ENCODE measurements at places on chromosomes 7 and 10. TPM values are rescaled to one million over a fixed set of nuclear protein-coding genes. Genes with fewer than 3 reads are reported as not detected.

DNA sequence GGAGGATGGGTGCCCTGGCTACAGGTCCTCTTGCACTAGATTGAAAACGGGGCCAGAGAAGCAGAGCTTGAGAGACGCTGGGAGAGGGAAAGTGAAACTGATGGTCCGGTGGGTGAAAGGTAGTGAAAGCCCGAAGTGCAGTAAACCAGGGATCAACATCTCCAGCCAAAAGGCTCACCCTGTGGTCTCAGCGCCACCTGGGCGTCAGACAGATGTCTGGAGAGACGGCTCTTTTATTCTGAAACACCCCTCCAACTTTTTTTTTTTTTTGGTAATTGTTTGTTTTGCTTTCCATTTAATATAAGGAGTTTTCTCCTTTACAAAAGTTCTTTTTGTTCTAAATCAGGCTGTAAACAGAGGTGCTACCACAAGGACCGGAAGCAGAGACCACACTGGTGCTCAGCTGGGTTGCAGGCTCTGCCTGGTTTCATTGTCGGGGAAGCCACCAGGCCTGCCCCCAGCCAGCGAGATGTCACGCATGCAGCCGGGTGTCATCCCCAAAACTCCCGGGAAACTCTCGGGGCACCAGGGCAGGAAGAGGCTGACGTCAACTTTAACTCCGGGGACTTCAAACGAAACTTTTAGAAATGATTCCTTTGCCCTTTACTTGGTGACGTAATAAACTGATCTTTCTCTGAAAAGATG lies 11.2 kb downstream of the IL2RA start:
- H3K27me3 ChIP-seq, result peaks cover 31% of the 10 kb centered on the region
- H3K27ac ChIP-seq, result no peak overlapping the region
- no peaks in the 10 kb centered on the region for H3K4me1 ChIP-seq
- H3K4me3 ChIP-seq, result no peak overlapping the region
- DNase-seq, result no peak

DNA sequence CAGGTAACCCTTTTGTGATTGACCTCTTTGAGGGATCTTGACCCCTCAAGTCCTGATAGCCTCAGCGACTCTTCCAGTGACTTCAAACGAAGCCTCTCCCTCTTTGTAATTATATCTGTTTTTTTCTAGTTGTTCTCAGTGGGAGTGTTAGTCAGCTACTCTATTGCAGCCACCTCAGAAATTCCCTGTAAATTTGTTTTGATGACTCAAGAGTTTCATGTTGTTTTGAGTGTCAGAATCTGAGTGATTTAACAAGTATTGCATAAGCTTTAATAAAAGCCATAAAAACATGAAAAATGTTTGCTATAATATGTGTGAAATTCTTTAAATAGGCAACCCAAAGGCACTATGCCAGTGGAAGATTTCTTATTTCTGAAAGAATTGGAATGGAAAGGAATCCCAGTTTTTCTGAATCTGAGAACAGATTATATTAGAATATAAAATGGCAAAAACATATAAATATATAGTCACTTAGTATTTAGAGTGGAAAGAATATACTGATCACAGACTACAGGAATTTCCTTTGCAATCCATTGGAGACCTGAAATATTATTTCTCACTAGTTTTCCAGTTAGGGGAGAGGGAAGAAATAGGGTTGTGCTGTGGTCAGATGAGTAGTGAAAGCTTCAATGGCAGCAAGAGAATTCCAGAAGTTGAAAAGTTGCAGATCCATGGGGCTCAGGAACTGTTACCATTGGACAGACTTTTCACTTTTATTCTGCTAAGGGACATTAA lies 94.4 kb upstream of the SEMA3C start:
- peaks cover 3% of the 10 kb centered on the region for H3K36me3 ChIP-seq
- H3K4me3 ChIP-seq, result no peak overlapping the region
- no peaks in the 10 kb centered on the region for H3K27me3 ChIP-seq
- H3K27ac ChIP-seq, result no peak overlapping the region
- DNase-seq, result no peak

DNA sequence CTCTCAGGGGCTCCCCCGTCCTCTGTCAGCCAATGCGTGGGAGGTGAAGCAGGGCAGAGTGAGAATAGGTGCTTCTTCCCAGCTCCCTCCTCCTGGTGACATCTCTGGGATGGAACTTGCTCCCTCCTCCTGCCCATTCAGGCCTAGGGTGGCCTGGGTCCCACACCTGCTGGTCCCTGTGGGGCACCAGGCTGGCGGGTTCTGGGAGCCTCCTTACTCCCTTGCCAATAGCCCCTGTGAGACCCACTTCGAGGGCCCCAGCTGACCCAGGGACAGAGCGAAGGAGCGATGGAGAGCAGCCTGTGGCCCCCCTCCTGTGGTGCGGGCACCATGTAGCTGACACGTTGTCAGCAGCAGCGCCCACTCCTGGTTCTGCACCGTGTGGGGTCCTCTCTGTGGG lies 512.6 kb downstream of the GLRX3 start:
- peaks cover 8% of the 10 kb centered on the region for H3K4me1 ChIP-seq
- H3K27me3 ChIP-seq, result peaks cover 30% of the 10 kb centered on the region
- no peaks in the 10 kb centered on the region for H3K36me3 ChIP-seq
- H3K27ac ChIP-seq, result no peak overlapping the region
- DNase-seq, result no peak

DNA sequence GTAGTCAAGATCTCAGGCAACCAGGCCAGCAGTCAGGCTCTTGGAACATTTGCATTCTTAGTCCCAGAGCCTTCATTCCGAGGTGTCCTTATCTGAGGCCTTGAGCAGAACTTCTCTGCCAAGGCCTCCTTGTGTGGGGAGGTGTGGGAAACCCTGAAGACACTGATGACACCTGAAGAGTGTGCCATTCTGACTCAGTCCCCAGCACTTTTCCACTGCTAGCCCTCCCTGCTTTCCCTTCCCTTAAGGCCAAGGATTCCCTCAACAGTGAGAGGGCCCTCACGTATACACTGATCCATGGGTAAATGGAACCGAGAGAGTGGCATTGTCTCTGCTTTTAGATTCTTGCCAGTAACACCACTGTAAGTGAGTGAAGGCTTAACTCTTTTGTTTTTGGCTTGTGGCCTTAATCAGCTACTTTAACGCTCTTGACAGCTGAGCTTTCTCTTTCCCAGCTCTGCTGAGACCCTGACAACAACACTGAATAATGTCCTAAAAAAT lies 30.3 kb downstream of the TRDMT1 start:
- H3K27me3 ChIP-seq, result no peaks in the 10 kb centered on the region
- no peak overlapping the region for H3K4me3 ChIP-seq
- no peak for DNase-seq
- H3K4me1 ChIP-seq, result peaks cover 5% of the 10 kb centered on the region
- no peak overlapping the region for H3K27ac ChIP-seq

- peaks cover 31% of the 10 kb centered on the region for H3K36me3 ChIP-seq
- peaks cover 13% of the 10 kb centered on the region for H3K4me1 ChIP-seq
- no peaks in the 10 kb centered on the region for H3K27me3 ChIP-seq
- DNase-seq, result no peak
Observed at GRCh38 chr7:149197675-149198074, 2.3 kb downstream of the ZNF282 start.

- no peak overlapping the region for H3K4me3 ChIP-seq
- H3K27me3 ChIP-seq, result no peaks in the 10 kb centered on the region
- no peak for DNase-seq
- H3K36me3 ChIP-seq, result no peaks in the 10 kb centered on the region
Observed at GRCh38 chr7:92953657-92954056, 117.3 kb upstream of the CDK6 start.

- H3K27ac ChIP-seq, result no peak overlapping the region
- peaks cover 54% of the 10 kb centered on the region for H3K27me3 ChIP-seq
- no peak overlapping the region for H3K4me3 ChIP-seq
- H3K36me3 ChIP-seq, result no peaks in the 10 kb centered on the region
- H3K4me1 ChIP-seq, result no peaks in the 10 kb centered on the region
- DNase-seq, result no peak
Observed at GRCh38 chr7:70591643-70592042, 540.3 kb upstream of the GALNT17 start.

- no peak for DNase-seq
- peak overlapping the region; percentile 77 for H3K27ac ChIP-seq
- H3K36me3 ChIP-seq, result peaks cover 42% of the 10 kb centered on the region
- no peaks in the 10 kb centered on the region for H3K27me3 ChIP-seq
- H3K4me1 ChIP-seq, result no peaks in the 10 kb centered on the region
- no peak overlapping the region for H3K4me3 ChIP-seq
Observed at GRCh38 chr7:676246-676971, 50.1 kb upstream of the DNAAF5 start.

GRCh38 chr7:140229591-140230515 lies 53.1 kb upstream of the KDM7A start:
- peaks cover 10% of the 10 kb centered on the region for H3K4me1 ChIP-seq
- H3K4me3 ChIP-seq, result peak overlapping the region; percentile 61
- peak overlapping the region; percentile 54 for H3K27ac ChIP-seq
- no peak for DNase-seq
- H3K27me3 ChIP-seq, result peaks cover 32% of the 10 kb centered on the region

DNA sequence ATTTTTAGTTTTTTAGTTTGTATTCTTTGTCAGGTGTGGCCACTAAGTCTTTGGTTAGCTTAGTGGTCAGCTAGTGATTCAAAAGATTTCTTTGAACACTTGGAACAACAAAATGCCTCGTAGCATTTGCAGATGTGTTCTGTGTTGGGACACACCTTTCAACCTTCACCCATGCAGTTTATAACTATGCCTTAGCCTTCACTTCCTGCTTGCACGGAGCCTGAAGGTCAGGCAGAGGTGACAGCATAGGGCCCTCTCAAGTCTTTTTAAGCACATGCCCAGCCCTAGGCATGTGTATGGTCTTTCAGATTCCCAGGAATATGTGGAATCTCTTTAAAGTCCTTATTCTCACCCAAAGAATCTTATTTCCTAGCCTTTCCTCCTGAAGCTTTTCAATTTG lies 17.6 kb downstream of the PLAC9 start:
- peaks cover 20% of the 10 kb centered on the region for H3K36me3 ChIP-seq
- H3K4me1 ChIP-seq, result no peaks in the 10 kb centered on the region
- peaks cover 3% of the 10 kb centered on the region for H3K27me3 ChIP-seq
- H3K4me3 ChIP-seq, result no peak overlapping the region
- H3K27ac ChIP-seq, result no peak overlapping the region
- no peak for DNase-seq

Gene CALML5
- total RNA-seq, result not detected

Gene EPO
- total RNA-seq, result 0.22 TPM

Gene C10orf90
- not detected for total RNA-seq

Data from progenitor cell of endocrine pancreas (in vitro differentiated cells).